ENCODE measurements at places on chromosomes 1 and 21.
A peak's percentile ranks its signal among the peaks of the same experiment; 100 is the strongest.

DNA sequence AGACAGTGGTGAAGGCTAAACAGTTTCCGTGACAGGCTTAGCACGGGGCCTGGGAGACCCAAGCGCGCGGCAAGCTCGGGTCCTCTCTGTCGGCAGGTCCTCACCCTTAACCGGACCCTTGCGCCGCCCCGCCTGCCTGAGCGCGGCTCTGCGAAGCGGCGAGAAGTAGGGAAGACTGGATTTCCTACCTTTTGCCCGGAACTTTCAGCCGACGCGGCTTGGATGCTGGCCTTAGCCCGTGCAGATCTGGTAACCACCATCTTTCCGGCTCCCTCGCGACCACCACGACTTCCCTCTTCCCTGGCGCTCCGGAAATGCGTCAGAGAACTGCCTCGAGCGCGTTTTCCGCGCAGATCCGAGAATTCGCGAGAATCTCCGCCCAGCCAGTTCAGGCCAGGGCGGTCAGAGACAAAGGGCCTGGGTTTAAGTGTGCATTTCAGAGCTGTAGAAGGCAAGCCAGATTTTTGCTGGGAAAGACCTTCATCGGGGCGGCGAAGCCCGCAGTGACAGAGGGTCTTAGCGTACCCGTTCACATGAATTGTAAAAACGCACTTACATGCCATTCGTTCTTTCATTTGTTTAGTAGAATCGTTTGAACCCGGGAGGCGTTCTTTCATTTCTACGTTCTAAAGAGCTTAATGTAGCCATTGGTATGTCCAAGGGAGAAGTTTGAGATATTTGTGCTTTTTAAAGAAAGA, at the start of gene DNTTIP2:
TSS of gene DNTTIP2 (minus strand) at position 318 of the 698 bp plus-strand sequence. CDS start at position 260, 58 bp downstream.
- DNase-seq, result no peak

DNA sequence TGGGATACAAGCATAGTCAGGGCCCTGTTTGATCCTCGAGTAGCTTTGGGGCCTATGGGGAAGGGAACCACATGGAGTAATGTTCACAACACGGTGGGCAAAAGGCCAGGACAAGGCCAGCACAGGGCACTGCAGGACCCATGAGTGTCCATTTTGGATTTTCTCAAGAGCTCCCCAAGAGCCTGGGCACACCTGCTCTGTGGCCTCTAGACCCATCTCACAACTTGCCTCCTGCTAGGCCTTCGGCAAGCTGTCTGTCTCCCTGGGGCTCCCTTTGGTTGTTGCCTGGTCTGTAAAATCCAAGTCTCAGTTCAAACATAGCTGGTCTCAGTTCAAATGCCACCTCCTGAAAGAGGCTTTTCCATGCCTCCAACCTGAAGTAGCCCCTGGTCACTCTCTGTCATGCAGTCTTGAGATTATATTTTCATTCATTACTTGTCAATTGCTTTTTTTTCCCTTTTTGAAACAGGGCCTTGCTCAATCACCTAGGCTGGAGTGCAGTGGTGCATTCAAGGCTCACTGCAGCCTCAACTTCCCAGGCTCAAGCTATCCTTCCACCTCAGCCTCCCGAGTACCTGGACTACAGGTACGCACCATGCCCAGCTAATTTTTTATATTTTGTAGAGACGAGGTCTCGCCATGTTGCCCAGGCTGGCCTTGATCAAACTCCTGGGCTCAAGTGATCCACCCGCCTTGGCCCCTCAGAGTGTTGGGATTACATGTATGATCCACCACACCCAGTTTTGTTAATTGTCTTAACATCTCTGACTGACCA, 107.4 kb downstream of the MATN1 start:
- DNase-seq, result no peak

GRCh38 chr21:14734191-14734590, 188.1 kb upstream of the SAMSN1 start:
- DNase-seq, result no peak

DNA sequence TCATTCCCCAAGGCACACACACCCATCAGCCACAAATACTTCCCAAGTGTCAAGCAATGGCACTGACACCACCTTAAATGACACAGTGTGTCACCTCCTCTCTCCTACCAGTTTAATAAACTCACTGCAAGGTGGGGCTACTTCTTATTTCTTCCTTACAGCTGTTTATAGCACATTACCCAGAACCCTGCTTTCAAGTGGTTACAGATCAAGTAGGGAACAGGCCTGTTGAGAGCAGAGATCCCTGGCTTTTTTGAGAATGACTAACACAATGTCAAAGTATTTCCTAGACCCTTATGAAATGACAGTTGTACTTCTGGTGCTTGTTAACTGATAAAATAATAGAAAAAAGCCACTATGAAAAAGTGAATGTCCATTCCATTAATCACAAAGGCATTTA, 19.8 kb downstream of the ZBTB17 start:
- DNase-seq, result no peak

- peak; percentile 85 for DNase-seq
Observed at GRCh38 chr1:115437196-115437595, 99.1 kb upstream of the NGF start.

GRCh38 chr1:232922485-232922884, 27.9 kb upstream of the NTPCR start:
- no peak for DNase-seq

DNA sequence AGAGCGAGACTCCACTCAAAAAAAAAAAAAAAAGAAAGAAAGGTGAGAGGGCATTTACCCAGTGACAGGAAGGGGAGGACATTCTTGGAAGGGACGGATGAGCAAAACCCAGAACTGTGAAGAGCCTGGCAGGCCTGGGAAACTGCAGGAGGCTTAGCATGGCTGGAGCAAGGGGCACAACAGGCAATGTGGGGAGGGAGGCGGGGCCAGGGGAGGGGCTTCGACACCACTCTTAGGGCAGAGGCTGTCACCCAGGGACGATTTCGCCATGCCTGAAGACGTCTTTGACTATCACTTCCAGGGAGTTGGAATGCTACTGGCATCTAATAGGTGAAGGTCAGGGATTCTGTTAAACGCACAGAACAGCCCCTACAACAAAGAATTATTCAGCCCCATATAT, 184.0 kb downstream of the HUNK start:
- no peak for DNase-seq

DNA sequence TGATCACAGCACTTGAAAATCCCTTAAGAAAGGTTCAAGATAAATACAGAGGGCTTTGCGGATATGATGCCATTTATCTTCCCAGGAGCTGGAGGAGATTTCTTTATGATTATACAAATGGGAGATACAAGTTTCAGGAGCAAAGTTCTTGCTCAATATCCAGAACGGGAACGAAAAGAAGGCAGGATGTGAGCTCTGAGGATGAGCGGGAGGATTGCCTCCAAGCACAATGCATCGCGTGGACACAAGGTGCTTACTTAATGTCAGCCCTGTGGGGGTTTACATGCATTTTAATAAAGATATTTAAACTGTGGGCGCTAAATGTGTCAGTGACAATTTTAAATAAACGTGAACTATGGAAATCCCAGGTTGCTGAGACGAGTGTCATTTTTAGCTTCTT, 59.0 kb downstream of the SYT6 start:
- DNase-seq, result no peak

DNA sequence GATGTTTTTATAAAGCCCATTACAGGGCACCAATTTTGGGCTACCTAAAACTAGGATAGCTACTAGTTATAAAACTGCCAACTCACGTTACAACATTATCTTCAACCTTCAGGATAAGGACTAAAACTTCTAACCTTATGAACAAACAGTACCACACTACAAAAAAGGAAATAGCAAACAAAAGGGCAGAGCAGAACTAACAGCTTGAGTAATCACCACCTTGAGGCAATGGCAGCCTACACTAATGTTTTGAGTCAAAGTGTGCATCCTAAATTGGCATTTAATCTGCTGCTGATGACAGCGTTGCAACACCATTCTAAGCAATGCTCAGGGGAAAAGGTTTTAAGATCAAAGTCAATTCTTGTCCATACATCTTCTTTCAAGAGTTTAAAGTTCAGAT, 27.2 kb downstream of the PTP4A2 start:
- no peak for DNase-seq

DNA sequence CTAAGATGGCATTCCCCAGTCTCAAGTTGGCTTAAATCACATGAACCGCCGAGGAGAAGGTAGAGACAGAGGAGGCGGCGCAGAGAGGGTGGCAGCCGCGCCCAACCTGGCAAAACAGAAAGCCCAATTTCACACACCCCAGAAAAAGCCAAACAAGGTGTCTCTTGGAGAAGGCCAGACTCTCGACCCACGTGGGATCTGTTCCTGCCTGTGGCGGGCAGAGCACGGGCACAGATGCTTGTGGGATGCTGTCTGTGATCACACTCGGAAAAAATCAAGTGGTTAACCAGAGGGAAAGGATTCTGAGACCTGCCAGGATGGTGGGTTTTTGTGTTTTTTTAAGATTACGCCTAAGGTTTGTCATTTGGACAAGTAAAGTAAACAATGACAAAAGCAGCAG, 80.7 kb downstream of the MRPL37 start:
- DNase-seq, result no peak

GRCh38 chr1:15876357-15877055, 29.0 kb downstream of the SPEN start:
- DNase-seq, result no peak

GRCh38 chr1:84412316-84412942, 14.1 kb downstream of the DNASE2B start:
- no peak for DNase-seq

DNA sequence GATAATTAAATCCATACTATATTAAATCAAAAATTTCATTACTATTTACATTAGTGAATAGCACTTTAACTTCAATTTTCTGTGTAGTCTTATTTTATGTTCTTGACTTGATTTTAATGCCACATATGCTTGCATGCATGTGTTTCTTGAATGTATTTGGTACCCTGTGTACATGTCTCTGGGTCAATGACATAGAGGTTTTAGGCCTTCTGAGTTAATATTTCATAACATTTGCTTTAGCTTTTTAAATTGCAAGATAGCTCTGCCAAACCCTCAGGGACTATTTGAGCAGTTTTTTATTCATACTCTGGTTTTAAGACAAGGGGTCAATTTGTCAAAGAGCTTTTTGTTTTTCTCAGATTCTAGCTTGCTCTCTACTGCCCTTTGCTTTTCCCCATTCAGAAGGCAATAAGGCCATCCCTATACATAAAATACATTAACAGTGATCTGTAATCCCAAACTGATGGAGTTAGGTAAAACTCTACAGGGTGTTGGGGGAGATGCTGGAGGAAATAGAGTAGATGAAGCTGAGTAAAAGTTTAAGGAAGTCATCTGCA, 5.0 kb downstream of the MLLT11 start:
- DNase-seq, result no peak

GRCh38 chr1:178020968-178021640, 51.2 kb upstream of the SEC16B start:
- peak; percentile 28 for DNase-seq

DNA sequence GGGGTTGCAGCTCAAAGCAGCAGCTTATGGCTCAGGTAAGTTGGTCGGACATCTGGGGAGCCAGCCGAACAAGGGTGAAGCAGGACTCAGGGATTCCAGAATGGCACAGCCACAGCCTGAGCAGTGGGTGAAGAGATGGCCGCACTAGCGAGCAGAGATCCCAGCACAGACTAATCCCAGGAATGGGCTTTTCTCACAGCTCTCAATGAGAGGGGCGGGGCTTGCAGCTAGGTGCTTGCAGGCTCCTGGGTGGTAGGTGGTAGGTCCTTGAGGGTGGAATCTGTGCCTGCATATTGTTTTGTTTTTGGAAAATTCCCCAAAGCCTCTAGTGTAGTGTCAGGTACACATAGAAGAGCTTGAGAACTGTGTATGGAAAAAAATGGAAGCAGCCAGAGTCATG, 9.0 kb downstream of the KIAA0040 start:
- DNase-seq, result no peak

DNA sequence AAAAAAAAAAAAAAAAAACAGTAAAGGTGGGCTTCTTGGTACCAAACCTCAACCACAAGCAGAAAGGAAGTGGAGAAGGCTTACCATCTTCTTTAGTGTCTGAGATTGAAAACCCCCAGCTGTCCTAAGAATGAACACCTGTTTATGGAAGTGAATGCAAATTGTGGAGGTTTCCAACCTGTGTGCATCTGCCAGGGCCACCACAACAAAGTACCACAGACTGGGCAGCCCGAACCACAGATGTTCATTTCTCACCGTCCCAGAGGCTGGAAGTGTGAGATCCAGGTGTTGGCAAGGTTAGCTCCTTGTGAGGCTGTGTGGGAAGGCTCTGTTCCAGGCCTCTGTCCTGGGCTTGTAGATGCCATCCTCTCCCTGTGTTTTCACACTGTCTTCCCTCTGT, 348.7 kb downstream of the SETD4 start:
- no peak for DNase-seq

DNA sequence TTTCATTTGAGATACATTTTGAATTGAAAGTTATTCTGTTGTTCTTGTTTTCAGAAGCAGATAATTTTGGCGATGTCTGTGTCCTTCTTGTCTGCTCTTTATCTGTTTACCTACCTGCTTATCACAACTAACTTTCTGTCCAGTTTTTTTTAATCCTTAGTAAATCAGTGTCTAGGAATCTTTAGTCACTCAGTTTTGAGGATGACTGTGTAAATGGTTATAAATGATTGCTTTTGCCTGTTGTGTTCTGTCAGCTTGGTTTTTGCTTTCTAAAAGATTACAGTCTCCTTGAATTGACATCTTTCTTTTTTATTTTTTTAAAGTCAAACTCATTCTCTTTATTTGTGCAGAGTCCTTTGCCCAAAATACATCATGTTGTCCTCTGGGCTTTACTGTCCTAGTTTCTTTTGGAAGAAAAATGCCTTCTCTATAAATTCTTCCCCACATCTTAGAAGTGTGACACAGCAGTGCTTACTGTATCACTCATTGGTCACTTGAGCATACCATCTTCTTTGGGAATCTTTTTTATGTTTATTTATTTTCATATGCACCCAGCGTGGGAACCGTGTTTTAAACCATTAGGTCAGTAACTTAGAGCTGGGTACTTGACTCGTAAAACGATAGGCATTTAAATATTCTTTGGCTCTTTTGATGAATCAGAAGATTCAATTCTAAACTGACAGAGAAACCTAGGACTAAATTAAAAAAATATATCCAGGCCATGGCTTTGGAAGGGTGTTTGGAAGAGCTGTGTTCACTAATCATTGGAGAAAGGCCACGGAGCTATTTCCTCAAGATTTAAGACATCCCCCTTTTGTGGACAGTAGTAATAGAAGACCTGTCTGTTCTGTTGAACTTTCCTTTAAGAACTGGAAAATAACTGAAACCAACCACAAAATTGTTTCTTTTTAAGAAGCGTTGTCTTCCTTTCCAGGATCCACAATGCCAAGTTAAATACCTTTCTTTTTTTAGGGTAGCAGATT, 20.9 kb downstream of the LAMC1 start:
- DNase-seq, result no peak
